ENCODE measurements at places on chromosomes 11 and 22.

DNA sequence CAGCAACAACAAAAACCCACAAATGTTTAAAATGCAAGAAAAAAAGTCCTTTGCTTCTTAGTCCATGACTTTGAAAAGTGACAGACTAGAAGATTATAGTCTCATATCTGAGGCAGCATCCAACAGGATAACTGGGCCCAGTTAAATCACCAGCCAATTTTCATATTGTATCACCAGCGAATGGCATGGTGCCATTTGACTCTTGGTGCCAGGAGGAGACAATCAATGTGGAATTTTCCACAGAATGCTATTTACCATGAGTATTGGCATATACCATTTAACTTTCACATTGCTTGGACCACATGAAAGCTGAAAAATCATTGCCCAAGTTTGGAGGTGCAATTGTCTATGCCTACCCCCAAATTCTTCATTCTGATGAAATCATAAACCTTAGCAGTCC, 255.5 kb downstream of the TENM4 start:
- no peak for DNase-seq

GRCh38 chr11:110948112-110948511, 235.9 kb upstream of the ARHGAP20 start:
- DNase-seq, result no peak

DNA sequence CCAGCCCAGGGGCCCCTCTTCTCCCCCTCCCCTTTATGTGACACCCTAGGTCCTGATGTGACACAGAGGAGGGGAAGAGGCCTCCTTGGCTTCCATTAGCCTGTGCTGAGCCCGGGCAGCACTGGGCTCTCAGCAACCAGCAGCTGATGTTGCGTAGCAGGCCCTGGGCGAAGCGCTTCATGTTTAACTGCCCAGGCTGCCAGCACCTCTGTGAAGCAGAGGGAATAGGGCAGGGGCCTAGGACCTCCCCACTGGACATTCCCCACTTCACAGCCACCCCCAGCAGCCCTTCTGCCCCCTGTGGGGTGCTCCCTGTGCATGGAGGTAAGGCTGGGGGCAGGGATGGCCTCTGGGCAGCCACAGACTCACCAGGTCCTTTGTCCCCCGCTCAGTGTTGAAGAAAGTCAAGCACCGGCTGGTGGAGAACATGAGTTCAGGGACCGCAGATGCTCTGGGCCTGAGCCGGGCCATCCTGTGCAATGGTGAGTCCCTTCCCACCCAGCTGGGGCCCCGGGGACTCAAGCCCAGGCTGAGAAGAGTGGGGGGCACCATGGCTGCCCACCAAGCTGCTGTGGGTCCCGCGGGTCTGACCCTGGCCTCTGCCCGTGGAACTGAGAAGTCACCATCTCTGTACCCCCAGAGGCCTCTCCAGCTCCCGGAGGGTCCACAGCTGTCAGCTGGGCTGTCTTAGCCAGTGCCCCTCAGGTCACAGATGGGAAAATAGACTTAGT, 11.6 kb downstream of the PICK1 start:
- DNase-seq, result no peak

- no peak for DNase-seq
Measured at GRCh38 chr11:15926071-15926470, 430.3 kb downstream of the SOX6 start.

- no peak for DNase-seq
Measured at GRCh38 chr11:10181811-10182210, 112.2 kb downstream of the SBF2 start.

DNA sequence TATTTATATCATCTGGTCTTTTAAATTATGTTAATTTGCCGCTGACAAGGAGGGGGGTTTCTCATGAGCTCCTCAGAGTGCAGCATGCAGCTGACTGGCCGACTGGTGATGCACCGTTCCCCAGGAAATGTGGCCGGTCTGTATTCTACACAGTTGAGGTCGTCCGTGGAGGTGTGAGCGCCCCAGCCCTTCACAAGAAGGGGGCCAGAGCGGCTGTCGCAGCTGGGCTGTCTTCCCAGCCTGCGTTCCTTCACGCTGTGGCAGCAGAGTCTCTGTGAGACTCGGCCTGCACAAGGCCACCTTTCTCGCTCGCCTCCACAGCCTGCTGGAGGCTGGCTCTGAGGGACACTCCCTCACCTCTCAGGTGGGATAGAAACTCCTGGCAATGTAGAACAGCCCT, 43.2 kb downstream of the AP2A2 start:
- no peak for DNase-seq

DNA sequence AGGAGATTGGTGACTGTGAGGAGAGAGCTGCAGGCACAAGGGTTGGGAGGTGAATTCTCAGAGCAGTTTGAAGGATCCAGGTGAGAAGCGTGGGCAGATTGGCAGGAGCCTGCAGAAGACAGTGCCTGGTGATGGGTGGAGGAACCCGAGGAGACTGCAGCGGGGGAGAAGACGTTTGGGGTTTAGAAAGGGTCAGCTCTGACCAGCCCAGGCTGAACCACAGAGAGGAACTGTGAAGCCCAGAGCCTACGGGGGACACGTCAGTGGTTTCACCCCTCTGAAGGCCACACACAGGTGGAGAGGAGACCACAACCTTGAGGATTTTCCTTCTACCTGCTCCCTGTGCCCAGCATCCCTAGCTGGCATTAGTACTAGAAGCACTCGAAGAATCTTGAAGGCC, 154.8 kb upstream of the TBCEL start:
- DNase-seq, result no peak

GRCh38 chr11:108351468-108351867, 115.9 kb downstream of the C11orf65 start:
- no peak for DNase-seq

DNA sequence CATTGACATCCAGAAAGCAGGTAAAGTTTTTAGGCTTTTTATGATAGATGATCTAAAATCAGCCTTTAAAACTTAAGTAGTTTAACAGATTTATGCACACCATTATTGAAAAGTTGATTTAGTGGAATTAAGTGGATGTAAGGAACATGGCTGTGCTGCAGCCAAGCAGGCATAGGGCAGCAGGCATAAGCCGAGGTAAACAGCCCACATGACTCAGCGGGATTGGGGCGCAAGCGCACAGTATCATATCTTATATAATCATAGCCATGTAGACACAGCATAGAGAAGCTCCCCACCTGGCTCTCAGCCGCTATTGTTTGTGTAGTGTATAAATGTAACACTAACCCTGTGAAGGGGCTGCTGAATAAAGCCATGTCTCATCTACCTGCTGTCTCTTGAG, 157.5 kb downstream of the WNT11 start:
- no peak for DNase-seq

GRCh38 chr11:118917481-118918127, 8.1 kb downstream of the BCL9L start:
- no peak for DNase-seq

DNA sequence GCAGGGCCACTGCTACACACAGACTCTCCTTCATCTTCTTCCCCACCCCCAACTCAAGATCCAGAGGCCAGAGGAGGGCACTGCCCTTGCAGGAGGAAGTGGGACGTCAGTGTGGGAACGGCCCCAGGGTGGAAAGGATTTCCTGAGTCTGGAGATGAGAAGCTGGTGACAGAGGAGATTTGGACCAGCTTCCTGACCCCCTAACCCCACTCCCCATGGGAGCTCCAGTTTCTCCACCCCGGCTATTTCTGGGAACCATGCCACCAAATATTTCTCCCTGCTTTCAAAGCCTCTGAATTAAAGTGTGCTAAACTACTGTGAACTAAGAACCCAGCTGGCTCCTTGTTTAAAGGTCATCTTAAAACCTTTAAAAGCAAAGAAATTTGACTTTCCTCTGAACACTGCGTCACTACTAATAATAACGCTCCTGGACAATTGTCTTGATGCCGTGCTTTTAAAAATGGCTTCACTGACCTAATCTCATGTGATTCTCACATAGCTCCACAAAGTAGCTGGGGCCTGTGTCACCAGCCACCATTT, 46.6 kb downstream of the CWC15 start:
- no peak for DNase-seq

DNA sequence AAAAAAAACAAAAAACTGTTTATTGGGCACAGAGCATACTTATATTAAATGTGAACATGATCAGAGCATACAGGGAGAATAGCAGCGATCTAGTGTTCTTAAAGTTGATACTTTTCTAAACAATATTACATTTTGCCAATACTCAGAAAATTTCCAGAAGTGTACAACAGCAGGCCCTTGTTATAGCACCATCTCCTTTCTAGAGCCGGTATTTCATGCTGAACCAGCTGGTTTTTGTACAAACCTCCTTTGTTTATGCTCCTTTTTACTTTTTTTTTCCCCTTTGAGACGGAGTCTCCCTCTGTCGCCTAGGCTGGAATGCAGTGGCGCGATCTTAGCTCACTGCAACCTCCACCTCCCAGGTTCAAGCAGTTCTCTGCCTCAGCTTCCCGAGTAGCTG, 90.7 kb downstream of the PPP6R3 start:
- DNase-seq, result no peak

GRCh38 chr22:24485608-24486007, 9.5 kb upstream of the UPB1 start:
- DNase-seq, result no peak

DNA sequence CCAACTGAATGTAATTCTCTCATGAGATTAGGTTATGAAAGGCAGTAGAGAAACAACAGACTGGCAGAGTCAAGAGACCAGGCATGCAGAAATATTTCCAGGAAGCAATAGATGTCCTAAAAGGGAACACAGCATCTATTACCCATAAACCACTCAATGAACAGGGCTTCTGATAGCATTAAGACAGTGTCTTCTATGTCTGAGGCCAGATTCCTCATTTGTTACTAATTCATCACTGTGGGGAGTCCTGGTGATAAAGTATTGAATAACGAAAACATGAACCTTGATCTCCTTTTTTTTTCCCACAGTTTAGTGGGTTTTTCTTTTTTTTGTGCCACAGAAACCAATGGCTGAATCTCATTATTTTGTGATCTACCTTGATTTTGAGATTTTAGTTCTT, 339.0 kb downstream of the METTL15 start:
- DNase-seq, result no peak

DNA sequence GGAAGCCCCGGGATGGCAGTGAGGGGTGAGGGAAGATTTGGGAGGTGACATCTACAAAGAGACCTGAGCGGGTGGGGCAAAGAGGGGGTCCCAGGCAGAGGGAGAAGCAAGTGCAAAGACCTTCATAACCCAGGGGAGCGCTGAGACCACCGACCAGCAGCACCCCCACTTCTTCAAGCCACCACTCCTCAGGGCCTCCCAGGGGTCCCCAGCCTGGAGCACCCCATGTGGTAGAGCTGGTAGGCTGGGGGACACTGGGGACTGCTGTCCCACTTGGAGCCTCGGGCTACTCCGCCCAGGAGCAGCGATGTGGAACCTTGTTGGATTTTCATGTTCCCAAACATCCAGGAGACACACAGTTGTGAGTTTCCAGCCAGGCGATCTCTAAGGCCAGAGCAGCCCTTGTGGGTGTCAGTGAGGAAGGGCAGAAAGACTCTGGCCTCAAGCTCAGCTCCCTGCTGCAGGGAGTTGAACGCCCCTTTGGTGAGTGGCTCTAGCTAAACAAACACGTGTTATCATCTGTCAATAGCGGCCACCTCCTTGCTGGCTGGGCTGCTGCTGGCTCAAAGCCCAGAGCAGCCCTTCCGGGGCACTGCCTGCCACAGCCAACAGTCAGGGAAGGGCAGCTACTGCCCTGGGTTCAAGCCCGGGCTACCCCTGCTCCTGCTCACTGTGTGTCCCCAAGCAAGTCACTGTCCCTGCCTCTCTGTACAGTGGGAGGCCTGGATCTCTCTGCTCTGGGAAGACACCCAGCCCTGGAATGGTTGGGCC, 25.7 kb upstream of the CHKA start:
- no peak for DNase-seq

DNA sequence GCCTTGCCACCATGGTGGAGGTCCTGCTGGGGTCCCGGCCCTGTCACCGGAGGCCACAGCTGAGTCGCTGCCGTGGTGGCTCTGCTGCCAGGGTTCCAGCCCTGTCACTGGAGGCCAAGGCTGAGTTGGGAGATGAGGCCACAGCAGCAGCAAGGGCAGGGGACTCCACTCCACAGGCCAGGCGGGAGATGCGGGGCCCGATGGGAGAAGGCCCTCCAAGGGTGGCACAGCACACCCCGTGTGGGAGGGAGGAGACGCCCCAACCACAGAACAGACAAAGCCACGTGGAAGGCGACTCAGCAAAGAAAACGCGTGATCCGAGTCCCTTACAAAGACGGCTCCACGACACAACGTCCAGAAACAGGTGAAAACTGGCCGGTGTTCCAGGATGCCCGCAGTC, 159.3 kb downstream of the BRD1 start:
- DNase-seq, result no peak

DNA sequence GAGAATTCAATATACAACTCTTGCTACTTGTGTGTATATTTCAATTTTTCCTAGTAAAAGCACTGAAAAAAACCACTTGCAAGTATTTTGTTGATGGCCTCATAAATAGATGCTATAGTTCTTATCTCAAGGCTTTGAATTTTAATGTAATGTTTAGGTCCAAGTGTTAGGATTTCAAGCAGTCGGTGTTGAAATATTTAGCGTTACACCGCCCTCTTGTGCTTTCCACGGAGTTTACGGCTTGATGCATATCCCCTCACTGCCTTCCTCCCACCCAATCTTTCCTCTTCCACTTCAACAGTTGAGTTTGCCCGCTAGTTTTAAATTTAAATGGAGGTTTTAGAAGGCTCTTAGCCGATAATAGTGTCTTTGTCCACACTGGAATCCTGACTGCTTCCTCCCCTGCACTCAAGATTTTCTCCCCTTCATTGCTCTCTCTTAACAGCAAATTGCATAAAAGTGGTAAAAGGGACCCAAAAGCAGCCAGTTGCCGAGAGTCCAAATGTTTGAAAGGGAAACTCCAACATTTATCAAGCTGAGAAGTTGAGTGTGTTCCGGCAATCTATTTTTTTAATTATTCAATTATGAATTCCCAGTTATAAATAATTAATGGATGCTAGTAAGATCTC, 25.9 kb upstream of the HTATIP2 start:
- DNase-seq, result no peak

DNA sequence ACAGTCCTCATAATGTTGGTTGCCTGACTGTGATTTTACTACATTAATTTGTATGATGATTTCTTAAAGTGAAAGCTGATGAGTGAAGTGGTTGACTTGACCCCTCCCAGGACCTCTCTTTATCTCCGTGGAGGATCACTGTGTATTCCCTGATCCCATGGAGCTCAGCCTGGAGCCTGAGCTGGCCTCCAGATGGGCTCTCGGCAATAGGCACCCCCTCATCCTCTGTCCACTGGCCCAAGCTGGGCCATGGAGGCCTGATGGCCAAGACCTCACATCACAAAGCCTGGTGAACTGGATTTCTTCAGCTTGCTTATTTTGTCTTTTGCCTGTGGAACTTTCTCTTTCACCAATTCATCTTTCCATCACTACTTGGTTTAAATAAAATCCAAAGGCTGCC, 75.2 kb downstream of the WNT11 start:
- DNase-seq, result no peak

Measured in SK-N-MC (cell line).